ENCODE measurements at places on chromosomes 2 and 18.
A peak's percentile ranks its signal among the peaks of the same experiment; 100 is the strongest.

- no peak for DNase-seq
Measured at GRCh38 chr2:69789175-69789721, 40.2 kb upstream of the GMCL1 start.

DNA sequence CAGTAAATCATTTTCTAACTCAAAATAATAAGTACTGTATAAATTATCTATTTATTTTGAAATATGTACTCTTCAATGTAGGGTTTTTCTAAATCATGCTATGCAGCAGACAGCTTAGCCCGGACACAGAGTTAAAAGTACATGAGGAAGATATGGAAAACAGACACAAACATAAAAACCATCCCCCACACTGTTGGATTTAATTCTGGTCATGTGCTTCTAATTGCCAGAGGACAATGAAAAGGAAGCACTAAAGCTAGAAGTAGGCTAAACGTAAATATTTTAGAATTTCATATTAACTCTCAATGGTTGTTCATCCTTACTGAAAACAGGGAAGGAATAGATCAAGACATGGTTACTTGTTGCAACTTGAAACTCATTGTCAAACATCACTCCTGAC, 420.7 kb downstream of the ERBB4 start:
- no peak for DNase-seq

DNA sequence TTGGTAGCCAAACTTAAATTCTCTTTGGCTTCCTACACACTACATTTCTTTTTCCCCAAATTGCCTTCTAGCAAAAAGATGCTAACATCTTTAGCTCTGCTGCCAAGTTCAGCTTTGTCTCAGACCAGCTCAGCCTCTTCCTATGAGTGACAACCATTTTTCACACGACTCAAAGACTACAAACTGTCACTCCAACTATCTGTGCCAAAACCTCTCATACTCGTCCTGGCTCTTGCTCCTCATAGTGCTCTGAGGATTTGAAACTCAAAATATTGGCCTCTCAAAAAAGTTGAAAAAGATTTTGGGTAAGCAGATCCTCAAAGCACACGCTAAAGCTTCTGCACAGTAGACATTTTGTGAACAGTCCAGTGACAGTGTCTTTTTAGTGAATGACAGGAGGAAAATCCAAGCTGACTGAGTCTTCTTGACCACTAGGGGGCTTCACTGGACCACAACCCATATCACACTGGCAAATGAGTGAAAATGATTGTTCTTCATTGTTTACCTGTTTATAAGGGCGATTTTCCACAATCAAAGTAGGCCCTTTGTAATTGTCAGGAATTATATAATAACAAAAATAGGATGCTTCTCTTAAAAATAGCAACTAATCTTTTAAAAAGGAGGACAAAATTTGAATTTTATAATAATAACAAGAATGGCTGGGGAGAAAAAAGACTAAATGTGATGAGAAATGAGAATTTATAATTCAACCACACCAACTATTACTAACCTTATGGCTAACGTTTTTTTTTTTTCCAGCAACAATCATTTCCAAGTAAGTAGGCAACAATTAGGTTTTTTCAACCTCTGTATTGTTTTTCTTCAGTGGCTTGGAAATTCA, 85.5 kb upstream of the PGAP1 start:
- DNase-seq: peak; percentile 62

GRCh38 chr2:45725731-45726130, 74.3 kb downstream of the PRKCE start:
- no peak for DNase-seq

- DNase-seq: peak; percentile 70
Measured at GRCh38 chr2:175030380-175031271, 25.4 kb upstream of the CHN1 start.

DNA sequence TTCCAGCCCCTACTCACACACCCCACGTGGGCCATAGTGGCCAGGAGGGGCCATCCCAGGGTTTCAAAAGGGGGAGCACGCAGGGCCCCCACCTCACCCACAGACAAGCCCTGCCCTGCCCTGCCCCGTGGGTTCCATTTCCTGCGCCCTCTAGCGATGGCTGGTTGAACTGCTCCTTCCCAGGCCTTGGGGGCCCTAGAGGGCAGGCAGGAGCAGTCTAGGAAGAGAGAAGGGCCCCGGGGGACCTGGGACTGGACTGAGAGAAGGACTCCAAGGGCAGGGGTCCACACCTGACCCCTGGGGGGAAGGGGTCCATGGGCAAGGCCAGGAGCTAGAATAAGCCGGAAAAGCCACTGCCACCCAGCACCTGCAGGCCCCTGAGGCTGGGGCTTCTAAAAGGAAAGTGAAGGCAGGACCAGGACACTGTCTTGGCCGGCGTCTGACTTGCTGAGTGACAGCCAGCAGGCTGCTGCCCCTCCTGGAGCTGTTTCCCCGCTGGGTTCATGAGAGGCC, 10.1 kb downstream of the CYP26B1 start:
- DNase-seq: peak; percentile 55

DNA sequence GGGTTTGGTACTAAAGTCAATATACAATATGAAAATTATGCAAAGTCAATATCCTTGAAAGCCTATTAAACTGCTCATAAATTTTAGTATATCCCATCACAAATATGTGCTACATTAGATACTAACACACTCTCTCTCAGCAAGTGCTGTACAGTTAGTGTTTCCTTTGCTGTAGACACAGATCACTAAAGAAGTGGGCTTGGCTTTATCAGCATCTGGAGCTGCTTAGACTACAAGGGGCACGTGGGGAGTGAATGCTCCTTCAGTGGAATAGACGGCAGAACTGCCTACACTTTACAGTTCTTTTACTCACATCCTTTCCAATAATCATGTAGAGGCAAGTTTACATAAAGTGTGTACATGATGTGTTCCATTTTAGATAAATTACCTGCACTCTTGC, 26.0 kb upstream of the EFEMP1 start:
- DNase-seq: no peak

DNA sequence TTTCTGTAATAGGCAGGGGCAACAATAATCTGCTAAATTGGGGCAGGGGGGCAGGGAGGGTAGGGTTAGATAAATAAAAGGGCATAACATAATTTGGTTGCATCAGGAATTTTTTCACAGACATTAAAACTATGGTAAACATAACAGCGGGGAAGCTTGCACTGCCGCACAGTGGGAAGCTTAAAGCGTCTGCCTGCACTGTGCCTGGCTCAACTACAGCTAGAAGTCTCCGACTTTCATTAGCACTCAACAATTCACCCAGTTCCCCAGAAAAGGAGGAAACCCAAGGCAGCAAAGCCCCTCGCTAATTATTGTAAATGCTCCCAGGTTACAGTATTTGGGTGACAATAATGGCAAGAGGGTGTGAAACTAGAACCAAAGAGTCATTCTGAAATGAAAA, 562.9 kb downstream of the ARHGAP15 start:
- no peak for DNase-seq

GRCh38 chr2:23204685-23205242, 180.2 kb upstream of the KLHL29 start:
- DNase-seq: no peak

DNA sequence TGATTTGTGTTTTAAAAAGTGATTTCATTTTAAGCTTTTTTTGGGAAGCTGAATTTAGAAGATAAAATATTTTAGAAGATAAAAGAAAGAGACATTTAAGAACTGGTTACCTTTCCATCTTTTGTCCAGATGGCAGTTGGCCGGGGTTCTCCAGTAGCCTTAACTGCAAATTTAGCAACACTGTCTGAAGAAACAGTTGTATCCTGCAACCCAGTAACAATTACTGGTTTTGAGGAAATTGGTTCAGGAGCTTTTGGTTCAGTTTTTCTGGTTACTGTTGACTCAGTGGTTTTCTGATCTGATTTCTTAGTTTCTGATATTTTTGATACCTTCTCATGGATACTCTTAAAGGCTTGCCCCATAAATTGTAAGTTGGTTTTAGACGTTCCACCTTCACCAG, 49.9 kb downstream of the PLEKHA3 start:
- no peak for DNase-seq

GRCh38 chr2:30178618-30179434, 32.0 kb downstream of the YPEL5 start:
- no peak for DNase-seq

- DNase-seq: no peak
Measured at GRCh38 chr18:43278355-43278754, 1.1 kb upstream of the SYT4 start.

Measured in T47D (cell line).